ENCODE measurements at places on chromosomes 4 and X. TPM values are rescaled to one million over a fixed set of nuclear protein-coding genes. Genes with fewer than 3 reads are reported as not detected.

DNA sequence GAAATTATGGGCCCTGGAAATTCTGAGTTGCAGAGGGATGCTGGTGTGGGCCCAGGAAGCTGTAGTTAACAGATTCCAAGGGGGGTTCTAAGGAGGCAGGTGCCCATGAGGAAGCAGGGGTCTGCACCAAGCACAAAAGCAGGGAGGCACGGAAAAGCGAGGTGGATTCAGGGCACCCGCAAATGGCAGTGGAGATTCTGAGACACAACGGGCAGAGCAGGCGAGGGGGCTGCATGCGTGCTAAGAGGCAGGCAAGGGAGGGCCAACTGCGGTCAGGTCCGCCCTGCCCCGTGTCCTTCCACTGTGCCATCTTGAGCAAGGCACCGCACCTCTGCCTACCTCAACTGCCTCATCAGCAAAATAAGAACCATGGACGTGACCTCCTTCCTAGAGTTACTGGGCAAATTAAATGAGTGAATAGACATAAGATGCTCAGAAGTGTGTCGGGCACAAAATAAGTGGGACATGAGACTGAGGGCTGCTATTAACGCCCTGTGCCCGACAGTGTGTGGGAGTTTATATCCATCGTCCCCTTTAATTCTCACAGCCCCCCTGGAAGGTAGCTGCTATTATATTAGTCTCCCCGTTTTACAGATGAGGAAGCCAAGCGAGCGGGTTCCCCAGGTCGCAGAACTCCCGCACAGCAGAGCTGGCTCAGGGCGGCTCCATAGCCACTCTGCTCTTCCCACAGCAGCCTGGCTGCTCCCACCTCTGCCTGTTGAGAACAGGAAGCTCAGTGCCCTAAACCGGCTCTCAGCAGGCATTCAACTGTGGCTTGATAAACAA is 67.6 kb downstream of the PPP2R2C start:
- no peak overlapping the region for H3K27ac ChIP-seq
- no peaks in the 10 kb centered on the region for H3K4me1 ChIP-seq
- no peaks in the 10 kb centered on the region for H3K36me3 ChIP-seq
- no peak for DNase-seq

- H3K36me3 ChIP-seq: no peaks in the 10 kb centered on the region
- no peak for DNase-seq
- peaks cover 4% of the 10 kb centered on the region for H3K4me1 ChIP-seq
- no peak overlapping the region for H3K27ac ChIP-seq
- H3K27me3 ChIP-seq: no peaks in the 10 kb centered on the region
Observed at GRCh38 chr4:146155152-146155724, 20.3 kb upstream of the LSM6 start.

- no peak overlapping the region for H3K4me3 ChIP-seq
- no peak overlapping the region for H3K27ac ChIP-seq
- no peaks in the 10 kb centered on the region for H3K4me1 ChIP-seq
- no peak for DNase-seq
Observed at GRCh38 chr4:112585977-112586736, 50.6 kb downstream of the ZGRF1 start.

DNA sequence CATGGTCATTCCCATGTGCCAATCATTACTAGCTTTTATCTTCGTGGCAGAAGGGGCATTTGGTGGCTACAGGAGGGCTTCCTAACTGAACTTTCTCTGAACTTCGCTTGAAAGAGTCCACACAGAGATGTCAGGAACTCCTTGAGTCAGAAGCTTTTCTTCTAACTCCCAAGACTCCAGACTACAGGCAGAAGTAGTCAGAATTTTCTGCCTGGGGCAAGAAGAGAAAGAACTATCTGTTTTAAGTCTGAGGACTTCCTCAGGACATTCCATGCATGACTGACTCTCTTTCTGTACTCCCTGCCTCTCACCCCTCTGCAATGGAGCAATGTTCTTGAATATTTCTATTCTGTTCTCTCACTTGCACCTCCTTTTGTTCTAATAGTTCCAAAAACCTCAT is 170.5 kb upstream of the TBC1D9 start:
- no peaks in the 10 kb centered on the region for H3K36me3 ChIP-seq
- no peaks in the 10 kb centered on the region for H3K27me3 ChIP-seq
- H3K4me3 ChIP-seq: no peak overlapping the region
- no peaks in the 10 kb centered on the region for H3K4me1 ChIP-seq
- no peak overlapping the region for H3K27ac ChIP-seq

GPR82 gene
- total RNA-seq: not detected

DNA sequence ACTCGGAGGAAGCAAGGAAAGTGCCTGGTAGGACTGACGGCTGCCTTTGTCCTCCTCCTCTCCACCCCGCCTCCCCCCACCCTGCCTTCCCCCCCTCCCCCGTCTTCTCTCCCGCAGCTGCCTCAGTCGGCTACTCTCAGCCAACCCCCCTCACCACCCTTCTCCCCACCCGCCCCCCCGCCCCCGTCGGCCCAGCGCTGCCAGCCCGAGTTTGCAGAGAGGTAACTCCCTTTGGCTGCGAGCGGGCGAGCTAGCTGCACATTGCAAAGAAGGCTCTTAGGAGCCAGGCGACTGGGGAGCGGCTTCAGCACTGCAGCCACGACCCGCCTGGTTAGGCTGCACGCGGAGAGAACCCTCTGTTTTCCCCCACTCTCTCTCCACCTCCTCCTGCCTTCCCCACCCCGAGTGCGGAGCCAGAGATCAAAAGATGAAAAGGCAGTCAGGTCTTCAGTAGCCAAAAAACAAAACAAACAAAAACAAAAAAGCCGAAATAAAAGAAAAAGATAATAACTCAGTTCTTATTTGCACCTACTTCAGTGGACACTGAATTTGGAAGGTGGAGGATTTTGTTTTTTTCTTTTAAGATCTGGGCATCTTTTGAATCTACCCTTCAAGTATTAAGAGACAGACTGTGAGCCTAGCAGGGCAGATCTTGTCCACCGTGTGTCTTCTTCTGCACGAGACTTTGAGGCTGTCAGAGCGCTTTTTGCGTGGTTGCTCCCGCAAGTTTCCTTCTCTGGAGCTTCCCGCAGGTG is 637 bp downstream of the AR start:
- H3K4me1 ChIP-seq: no peaks in the 10 kb centered on the region
- no peak for DNase-seq
- H3K27ac ChIP-seq: no peak overlapping the region
- no peaks in the 10 kb centered on the region for H3K36me3 ChIP-seq
- peaks cover 28% of the 10 kb centered on the region for H3K27me3 ChIP-seq
- H3K4me3 ChIP-seq: no peak overlapping the region

DNA sequence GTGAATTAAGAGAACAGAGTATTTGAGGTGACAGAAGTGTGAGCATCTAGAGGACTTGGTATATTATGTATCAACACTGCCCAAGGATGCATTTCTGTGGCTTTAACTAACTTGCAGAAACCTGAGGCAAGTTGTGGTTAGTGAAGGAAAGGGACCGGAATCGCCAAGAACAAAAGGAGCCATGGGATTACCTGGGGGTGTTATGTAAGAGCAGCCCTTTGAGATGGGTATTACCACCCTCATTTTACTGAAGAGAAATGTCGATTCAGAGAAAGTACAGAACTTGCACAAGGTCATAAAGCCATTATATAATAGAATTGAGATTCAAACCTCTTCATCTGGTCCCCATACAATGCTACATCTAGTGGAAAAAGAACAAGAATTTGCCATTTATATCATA is 14.3 kb downstream of the TENM3 start:
- no peaks in the 10 kb centered on the region for H3K36me3 ChIP-seq
- no peaks in the 10 kb centered on the region for H3K4me1 ChIP-seq
- H3K4me3 ChIP-seq: no peak overlapping the region
